Activated CD8-positive, alpha-beta T cell treated with anti-CD3 and anti-CD28 coated beads, Interleukin-2, amount 10 ng/mL, durations not matched to agents 7 days and 5 days (primary cell): ENCODE measurements at places on chromosomes 6 and 20. TPM values are rescaled to one million over a fixed set of nuclear protein-coding genes. Genes with fewer than 3 reads are reported as not detected.

DNA sequence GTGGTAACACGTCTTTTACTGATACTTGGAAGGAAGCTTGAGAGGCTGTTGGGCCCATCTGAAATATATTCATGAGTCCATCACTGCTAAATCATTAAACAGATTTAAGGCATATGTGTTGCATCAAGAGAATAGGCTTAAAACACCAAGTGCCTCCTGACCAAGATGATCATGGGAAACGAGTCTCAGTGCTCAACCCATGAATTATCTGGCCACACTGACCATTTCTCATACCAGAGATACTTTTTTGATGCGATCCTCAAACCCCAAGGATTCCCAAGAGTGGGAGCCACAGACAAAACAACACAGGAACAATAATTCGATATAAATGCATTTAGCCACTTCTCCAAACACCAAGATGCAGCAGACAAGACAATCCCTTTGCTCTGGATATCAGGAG, 17.2 kb downstream of the HEY2 start:
- DNase-seq, result no peak

DNA sequence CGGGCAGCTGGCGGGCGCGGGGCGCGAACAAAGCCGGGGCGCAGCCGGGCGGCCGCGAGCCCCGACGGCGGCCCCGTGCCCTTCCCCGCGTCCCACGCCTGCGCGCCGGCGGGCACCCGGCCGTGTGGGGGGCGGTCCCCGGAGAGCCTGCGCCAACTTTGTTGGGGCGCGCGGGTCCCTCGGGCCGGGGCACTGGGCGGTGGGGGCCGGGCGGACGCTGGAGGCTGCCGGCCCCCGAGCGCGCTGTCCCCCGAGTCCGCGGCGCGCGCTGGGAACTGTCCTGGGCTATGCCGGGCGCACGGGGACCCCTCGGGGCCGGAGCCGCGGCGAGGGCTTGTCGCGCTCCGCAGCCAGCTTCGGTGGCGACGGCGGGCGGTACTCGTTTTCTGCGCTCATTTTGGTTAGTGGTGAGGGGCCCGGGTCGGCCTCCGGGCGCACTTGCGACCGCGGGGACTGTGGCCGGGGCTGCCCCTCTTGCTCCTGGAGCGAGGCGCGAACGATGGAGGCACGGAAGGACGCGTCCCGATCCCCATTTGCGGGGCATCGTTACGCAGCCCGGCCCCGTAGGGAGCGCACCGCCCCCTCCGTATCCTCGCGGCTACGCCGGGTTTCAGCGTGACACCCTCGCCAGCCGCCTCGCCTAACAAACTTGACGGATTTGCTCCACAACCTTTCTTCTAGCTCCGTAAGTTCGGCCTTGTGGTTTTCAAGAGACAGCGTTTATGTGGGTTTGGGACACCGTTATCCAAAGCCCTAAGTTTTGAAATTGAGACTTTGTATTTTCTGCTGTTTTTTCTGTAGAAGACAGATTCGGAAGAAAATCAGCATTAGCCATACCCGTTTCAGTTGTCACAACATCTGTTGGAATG, 622 bp downstream of the SS18L1 start:
- peak; percentile 54 for DNase-seq

GRCh38 chr6:4964675-4965561, 38.9 kb downstream of the RPP40 start:
- no peak for DNase-seq

RIN2 gene
- total RNA-seq, result not detected

DNA sequence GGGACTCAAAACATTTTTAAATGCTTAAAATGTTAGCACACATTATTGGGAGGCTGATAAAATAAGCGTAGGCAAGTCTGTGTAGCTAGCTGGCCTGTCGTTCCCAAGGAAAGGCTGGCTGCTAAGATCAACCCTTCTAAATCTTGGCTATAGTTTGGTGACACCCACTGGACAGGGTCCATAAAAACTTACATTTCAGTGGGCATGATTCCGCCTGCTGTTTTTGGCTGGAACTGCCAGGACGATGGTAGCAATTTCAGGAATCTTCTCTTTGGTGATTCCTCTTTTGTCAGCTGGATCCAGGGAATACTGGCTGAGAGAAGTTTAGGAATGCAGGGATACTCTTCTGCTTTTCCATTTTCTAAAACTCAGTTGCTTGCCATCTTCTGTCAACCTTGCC, 162.2 kb downstream of the NKAIN2 start:
- DNase-seq, result no peak

HUS1B gene
- 1.6 TPM for total RNA-seq

DNA sequence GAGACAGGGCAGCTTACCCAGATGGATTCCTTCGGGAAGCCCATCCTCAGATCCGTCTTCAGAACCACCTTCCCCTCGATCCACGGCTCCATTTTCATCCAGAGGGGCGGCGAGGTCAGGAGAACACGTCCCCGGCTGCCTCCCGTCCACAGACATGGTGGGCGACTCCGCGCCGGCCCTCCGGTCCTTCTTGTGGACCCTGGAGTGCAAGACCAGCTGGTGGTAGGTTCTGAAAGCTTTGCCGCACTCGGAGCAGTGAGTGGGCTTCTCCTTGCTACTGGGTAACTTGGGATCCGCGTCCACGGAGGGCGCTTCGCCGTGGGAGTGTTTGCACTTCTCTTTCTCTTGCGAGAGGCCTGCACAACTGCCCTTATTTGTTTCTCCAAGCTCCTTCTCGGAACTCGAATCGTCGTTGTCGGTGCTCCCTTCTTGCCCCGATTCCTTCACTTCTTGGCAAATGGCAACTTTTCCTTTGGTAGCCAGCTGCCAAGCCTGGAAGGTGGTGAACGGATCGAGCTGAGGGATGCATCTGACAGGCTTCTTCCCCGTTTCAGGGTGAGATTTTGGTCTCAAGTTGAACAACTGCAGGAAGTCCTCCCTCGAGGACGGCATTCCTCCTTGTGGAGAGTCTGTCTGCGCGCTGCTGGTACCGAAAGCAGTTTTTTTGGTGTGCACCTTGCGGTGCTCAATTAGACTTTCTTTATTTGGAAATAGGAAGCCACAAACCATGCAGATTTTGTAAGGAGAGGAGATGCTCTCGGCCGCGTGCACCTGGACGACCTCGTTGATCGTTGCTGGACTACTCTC, 12.0 kb downstream of the ZNF217 start:
- DNase-seq, result peak; percentile 59
